ENCODE measurements at places on chromosomes 3 and 15. TPM values are rescaled to one million over a fixed set of nuclear protein-coding genes. Genes with fewer than 3 reads are reported as not detected.

Gene ROBO1
- total RNA-seq, result 13.8 TPM

GRCh38 chr15:56930669-56931313, 12.3 kb downstream of the TCF12 start:
- H3K4me3 ChIP-seq, result no peak overlapping the region
- no peaks in the 10 kb centered on the region for H3K27me3 ChIP-seq
- DNase-seq, result no peak
- H3K36me3 ChIP-seq, result peaks cover 51% of the 10 kb centered on the region
- H3K27ac ChIP-seq, result no peak overlapping the region

DNA sequence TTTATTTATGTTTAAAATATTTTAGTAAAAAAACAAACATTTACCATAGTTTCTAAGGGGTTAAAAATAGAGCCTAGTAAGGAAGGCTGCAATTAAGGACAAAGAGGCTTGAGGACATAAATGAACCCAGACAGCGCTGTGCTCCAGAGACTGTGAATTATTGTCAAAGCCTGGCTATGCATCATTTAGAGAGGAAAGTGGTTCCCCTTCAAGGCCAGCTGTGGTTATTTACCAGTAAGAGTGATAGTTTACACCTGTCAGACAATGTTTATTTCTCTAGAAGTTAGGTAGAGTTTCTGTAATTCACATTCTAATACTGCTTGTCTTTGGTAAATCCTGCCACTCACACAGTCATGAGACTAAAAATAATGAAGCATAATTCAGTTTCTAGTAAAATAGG, 32.4 kb upstream of the PIK3R4 start:
- no peak for DNase-seq
- H3K4me3 ChIP-seq, result no peak overlapping the region
- H3K27me3 ChIP-seq, result peaks cover 14% of the 10 kb centered on the region
- no peak overlapping the region for H3K27ac ChIP-seq
- no peaks in the 10 kb centered on the region for H3K4me1 ChIP-seq

- no peak overlapping the region for H3K4me3 ChIP-seq
- H3K4me1 ChIP-seq, result no peaks in the 10 kb centered on the region
- no peak for DNase-seq
- no peaks in the 10 kb centered on the region for H3K36me3 ChIP-seq
- no peak overlapping the region for H3K27ac ChIP-seq
Observed at GRCh38 chr3:21159543-21159906, 591.5 kb downstream of the ZNF385D start.

Gene STRIT1
- not detected for total RNA-seq

Gene FAM107A
- not detected for total RNA-seq

DNA sequence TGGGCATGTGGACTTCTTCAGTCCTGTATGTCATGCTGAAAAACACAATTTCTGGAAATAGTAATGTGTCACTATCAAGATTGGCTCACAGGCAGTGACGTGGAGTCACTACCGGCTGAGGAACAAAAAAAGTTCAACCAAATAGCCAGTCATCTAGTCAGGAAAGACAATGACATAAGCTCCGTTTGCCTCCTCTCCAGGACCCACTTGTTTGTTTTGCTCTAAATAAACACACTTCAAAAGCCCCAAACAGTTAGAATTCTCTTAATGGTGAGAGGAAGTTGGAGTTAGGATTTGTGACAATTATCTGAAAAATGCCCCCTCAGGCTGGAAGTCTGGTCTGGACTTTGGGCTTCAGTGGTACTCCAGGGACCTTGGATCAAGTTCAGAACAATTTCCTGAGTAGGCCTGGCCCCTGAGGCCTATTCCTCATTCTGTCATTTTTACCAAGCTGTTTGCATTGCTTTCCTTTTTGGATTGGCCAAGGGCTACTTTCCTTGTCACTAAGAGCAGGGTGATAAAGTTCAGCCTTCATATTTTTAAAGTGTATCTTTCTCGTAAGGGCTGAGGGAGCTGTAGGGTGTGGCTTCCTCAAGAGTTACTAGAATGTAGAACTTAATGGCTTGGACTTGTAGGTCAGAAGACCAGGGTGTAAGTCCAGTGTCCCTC, 98.9 kb downstream of the EOMES start:
- H3K27ac ChIP-seq, result no peak overlapping the region
- H3K4me1 ChIP-seq, result peaks cover 9% of the 10 kb centered on the region
- no peaks in the 10 kb centered on the region for H3K27me3 ChIP-seq
- no peak overlapping the region for H3K4me3 ChIP-seq

Gene ZMYND10
- 0.74 TPM for total RNA-seq

DNA sequence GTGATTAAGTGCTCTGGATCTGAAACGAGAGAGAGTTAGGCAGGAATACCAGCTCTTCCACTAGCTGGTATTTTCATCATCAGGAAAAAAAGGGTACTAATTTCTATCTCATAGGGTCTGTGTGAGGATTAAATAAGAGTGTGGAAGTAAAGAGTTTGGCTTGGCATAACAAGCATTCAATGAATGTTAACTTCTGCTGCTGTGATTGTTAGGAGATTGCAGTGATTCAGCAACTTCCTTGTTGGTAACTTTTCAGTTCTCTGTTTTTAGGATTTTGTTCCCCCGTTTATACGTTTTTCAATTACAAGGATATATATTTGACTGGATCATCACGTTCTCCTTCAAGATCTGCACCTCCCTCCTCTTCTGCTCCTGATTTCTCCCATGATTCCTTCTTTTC, 65.9 kb upstream of the MYO5C start:
- DNase-seq, result no peak
- no peaks in the 10 kb centered on the region for H3K4me1 ChIP-seq
- no peak overlapping the region for H3K27ac ChIP-seq
- peaks cover 3% of the 10 kb centered on the region for H3K36me3 ChIP-seq
- H3K27me3 ChIP-seq, result no peaks in the 10 kb centered on the region

DNA sequence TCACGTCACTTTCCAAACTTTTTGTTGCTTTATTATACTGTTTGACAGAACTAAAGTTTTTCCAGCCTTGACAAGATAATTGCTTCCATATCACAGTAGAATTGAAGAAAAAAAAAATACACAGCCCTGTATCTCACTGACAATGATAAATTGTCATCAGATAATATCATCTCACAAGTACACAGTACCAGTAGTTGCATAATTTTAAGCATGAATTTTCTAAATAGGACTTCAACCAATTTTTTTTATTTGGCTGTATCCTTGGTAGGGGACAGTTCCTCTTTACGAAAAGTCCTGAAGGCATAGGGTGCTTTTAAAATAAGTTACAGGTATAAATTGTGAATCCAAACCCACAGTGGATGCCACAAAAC, 230.7 kb downstream of the ATP8B4 start:
- no peaks in the 10 kb centered on the region for H3K27me3 ChIP-seq
- no peak overlapping the region for H3K27ac ChIP-seq
- H3K36me3 ChIP-seq, result no peaks in the 10 kb centered on the region
- no peak for DNase-seq

- peaks cover 21% of the 10 kb centered on the region for H3K27me3 ChIP-seq
- no peak for DNase-seq
- no peaks in the 10 kb centered on the region for H3K4me1 ChIP-seq
- no peak overlapping the region for H3K27ac ChIP-seq
Observed at GRCh38 chr15:92305343-92305742, 88.3 kb upstream of the ST8SIA2 start.

Gene SPSB4
- not detected for total RNA-seq

Gene RHOV
- 0.50 TPM for total RNA-seq

Gene SLC2A2
- not detected for total RNA-seq

DNA sequence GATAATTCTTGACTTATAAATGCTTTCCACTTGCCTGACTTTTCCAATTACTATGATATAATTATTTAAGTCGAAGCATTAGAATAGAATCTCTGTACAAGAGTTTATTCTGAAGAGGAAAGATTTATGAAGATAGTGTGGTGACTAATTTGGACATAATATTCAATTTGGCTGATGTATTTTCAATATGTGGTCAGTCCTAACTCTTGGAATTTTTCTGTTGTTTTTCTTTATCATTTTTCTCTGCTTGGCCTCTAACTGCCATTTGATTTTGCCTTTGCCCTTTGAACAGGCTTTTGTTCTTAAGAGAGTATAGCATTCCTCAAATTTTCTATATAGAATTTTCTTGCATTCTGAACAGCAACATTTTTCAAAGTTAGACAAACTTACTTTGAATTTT, 2.6 kb upstream of the MDFIC2 start:
- H3K27me3 ChIP-seq, result peaks cover 10% of the 10 kb centered on the region
- H3K27ac ChIP-seq, result no peak overlapping the region
- DNase-seq, result no peak
- no peaks in the 10 kb centered on the region for H3K36me3 ChIP-seq
- no peaks in the 10 kb centered on the region for H3K4me1 ChIP-seq

Gene COMMD4
- total RNA-seq, result 97.4 TPM

Gene SEMA4B
- 3.0 TPM for total RNA-seq

DNA sequence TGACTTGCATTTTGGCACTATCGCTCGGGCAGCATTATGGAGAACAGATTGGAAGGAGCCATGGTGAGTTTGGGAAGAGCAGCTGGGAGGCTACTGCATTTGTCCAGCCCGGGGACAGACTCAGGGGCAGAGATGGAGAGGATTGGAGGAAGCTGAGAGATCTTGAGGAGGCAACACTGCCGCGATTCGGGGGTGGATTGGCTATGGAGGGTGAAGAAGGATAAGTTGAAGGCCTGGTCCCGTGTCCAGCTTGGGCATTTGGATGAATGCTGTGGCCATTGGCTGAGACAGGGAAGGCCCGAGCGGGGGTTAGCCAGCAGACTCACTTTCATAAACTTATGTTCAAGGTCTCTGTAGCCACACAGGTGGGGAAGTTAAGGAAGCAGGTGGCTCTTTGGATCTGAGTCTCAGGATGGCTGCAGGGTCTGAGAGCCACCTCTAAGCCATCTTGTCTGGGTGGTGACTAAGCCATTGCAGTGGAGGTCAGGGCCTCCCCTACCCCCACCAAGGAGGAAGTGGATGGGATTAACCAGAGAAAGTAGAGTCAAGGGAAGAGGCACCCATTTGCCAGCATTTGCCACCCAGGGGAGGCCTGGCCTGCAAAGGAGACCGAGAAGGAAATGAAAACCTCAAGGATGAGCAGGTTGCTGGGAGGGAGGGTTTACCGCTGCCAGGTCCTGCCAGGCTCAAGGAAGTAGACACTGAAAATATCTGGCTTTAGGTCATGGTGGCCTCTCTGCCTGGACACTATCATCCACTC, 144.0 kb upstream of the TLE3 start:
- H3K4me1 ChIP-seq, result peaks cover 70% of the 10 kb centered on the region
- H3K27ac ChIP-seq, result no peak overlapping the region
- no peak for DNase-seq
- peaks cover 7% of the 10 kb centered on the region for H3K27me3 ChIP-seq
- no peak overlapping the region for H3K4me3 ChIP-seq

DNA sequence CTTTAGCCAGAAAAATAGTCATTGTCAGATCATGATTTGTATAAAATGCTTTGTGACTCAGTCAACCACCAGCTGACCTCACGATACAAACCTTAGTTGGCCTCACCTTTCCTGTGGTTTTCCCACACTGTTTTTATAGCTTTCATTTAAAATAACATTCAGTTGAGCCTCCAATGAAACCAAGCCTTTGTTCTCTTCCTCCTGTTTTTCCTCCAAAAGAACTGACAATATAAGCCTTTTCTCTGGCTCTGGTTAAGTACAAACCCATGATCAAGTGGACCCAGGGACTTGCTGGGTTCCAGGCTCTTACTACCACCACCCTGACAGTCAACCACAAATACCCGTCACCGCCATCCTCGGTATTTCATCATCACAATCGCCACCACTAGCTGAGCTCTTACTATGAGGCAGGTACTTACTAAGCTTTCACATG, 81.7 kb downstream of the TAMM41 start:
- no peak overlapping the region for H3K4me3 ChIP-seq
- DNase-seq, result peak; percentile 28
- no peaks in the 10 kb centered on the region for H3K36me3 ChIP-seq
- H3K4me1 ChIP-seq, result peaks cover 11% of the 10 kb centered on the region
- no peaks in the 10 kb centered on the region for H3K27me3 ChIP-seq

- H3K36me3 ChIP-seq, result peaks cover 8% of the 10 kb centered on the region
- no peaks in the 10 kb centered on the region for H3K27me3 ChIP-seq
- H3K4me1 ChIP-seq, result peaks cover 63% of the 10 kb centered on the region
- H3K27ac ChIP-seq, result no peak overlapping the region
- DNase-seq, result no peak
Observed at GRCh38 chr15:85492406-85492805, 112.0 kb downstream of the AKAP13 start.

DNA sequence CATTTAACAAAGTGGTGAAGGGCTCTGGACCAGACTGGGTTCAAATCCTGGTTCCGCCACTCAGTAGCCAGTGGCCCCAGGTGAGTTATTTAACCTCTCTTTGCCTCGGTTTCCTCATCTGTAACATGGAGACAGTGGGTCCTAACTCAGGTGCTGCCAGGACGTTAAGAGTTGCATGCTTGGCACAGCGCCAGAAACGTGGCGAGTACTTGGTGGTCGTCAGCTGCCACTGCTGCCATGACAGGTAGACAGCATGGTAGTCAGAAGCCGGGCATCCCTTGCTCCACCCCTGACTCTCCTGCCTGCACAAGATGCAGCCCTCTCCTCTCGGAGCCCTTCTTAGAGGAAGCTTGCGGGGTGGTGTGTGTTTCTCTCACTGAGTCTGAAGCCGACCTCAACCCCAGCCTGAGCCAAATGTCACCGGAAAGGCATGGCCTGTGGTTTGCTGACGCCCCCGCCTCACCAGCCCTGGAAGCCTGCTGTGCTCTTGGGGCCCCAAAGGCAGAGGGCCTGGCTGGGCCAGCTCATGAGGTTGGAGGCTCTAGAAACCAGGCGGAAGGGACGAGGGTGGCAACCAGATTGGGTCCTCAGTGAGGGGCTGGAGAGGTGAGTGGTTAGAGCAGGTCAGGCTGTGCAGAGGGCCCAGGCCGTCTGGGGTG, 160.8 kb upstream of the TLE3 start:
- H3K36me3 ChIP-seq, result no peaks in the 10 kb centered on the region
- H3K4me3 ChIP-seq, result peak overlapping the region; percentile 47
- peak; percentile 88 for DNase-seq
- no peaks in the 10 kb centered on the region for H3K27me3 ChIP-seq
- H3K27ac ChIP-seq, result peak overlapping the region; percentile 76

GRCh38 chr15:67859331-67859946, 19.6 kb upstream of the RNU6-1 start:
- H3K27me3 ChIP-seq, result peaks cover 14% of the 10 kb centered on the region
- H3K4me1 ChIP-seq, result peaks cover 3% of the 10 kb centered on the region
- no peak overlapping the region for H3K27ac ChIP-seq
- H3K36me3 ChIP-seq, result no peaks in the 10 kb centered on the region

GRCh38 chr3:53554559-53555067, 60.2 kb downstream of the CACNA1D start:
- no peak overlapping the region for H3K4me3 ChIP-seq
- no peak for DNase-seq
- peaks cover 24% of the 10 kb centered on the region for H3K27me3 ChIP-seq

Gene KCNMB3
- 0.74 TPM for total RNA-seq

- no peak for DNase-seq
- no peaks in the 10 kb centered on the region for H3K36me3 ChIP-seq
- no peak overlapping the region for H3K27ac ChIP-seq
- H3K27me3 ChIP-seq, result peaks cover 14% of the 10 kb centered on the region
Observed at GRCh38 chr3:160950542-160950941, 154.6 kb downstream of the B3GALNT1 start.

GRCh38 chr3:68207327-68207726, 552.9 kb upstream of the SUCLG2 start:
- H3K27ac ChIP-seq, result no peak overlapping the region
- H3K27me3 ChIP-seq, result no peaks in the 10 kb centered on the region
- no peak overlapping the region for H3K4me3 ChIP-seq
- H3K36me3 ChIP-seq, result peaks cover 17% of the 10 kb centered on the region
- no peak for DNase-seq
- H3K4me1 ChIP-seq, result no peaks in the 10 kb centered on the region

- no peak for DNase-seq
- peaks cover 11% of the 10 kb centered on the region for H3K36me3 ChIP-seq
- no peaks in the 10 kb centered on the region for H3K27me3 ChIP-seq
Observed at GRCh38 chr3:140972833-140973232, 31.2 kb downstream of the SLC25A36 start.

Gene ATP8B4
- 3.5 TPM for total RNA-seq

- peak; percentile 5 for DNase-seq
- H3K27ac ChIP-seq, result peak overlapping the region; percentile 52
Observed at GRCh38 chr3:39294446-39295183, 14.8 kb upstream of the CX3CR1 start.

Gene ARHGAP31
- 8.9 TPM for total RNA-seq
